ENCODE measurements at places on chromosomes 2 and 18. TPM values are rescaled to one million over a fixed set of nuclear protein-coding genes. Genes with fewer than 3 reads are reported as not detected.
A peak's percentile ranks its signal among the peaks of the same experiment; 100 is the strongest.

The STAT4 gene
- polyA plus RNA-seq, result 7.6 TPM

DNA sequence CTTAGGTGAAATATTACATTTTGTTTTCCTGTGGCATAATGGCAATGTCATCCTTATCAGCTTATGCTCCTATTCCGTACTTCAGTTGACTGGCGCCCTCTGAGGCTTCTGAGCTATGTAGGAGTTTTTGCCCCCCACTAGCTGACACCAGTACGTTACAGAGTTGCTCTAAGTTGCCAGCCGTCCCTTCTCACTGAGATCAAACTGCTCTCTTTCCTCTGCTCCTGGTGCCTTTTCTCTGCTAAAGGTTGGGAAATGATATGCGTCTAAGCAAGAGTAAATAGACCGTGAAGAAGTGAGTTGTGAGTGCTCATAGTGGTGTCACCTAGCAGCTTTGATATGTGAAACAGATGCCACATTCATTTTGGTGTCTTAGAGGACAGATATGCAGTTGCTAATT is 99.2 kb downstream of the RAPGEF4 start:
- no peak for DNase-seq

GRCh38 chr2:145874466-145874865 is 1354.5 kb upstream of the ZEB2 start:
- DNase-seq, result no peak

The IL36RN gene
- not detected for polyA plus RNA-seq

The CCDC85A gene
- polyA plus RNA-seq, result 1.9 TPM

DNA sequence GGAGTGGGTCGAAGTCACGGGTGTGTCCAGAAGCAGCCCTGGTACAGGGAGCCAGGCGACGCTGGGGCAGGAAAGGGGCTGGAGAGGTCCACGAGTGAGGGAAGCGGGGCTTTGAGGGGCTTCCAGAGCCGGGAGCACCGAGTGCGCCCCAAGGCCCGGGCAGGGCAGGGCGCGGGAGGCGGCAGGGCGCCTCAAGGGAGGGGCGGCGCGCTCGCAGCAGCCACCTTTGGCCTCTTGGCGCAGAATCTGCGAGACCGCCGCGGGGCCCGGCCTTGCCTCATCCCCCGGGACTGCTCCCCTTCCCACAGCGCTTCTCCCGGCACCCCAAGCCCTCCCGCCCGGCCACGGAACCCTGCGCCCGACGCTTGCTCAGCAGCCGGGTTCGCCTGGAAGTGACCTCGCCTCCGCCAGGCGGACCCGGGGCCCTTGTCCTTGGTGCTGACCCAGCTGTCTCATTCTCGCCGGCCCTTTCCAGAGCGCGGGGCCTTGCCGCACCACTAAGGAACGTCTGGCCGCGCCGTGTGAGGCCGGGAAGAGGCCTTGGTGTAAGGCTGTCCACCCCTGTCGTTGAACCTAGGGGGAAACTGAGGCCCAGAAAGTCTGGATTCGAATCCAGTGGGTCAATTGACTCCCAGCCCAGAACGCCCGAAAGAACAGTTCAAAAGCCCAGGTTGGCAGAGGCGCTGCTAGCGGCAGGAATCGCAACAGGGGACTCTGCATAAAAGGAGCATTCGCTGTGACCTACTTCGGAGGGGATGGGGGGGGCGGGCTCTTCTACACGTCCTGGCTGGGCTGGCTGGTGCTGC is 584 bp upstream of the DNER start:
- no peak for DNase-seq

DNA sequence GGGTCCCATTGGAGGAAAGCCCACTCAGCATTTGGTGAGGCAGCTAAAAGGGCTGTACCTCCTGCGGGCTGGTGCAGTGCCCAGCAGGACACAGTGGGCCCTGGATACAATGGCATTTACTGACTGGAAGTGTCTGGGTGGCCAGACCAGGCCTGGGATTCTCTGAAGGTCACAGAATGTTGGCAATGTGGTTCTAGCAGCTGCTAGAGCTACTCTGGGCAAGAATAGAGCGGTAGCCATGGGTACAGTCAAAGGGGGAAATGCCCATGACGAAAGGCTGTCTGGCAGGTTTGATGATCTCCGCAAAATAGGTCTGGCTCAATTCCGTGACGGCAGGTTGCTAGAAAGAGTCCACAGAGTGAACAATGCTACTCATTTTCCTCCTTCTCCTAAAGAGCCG is 241.8 kb downstream of the AFF3 start:
- DNase-seq, result no peak

The SPTBN1 gene
- 240 TPM for polyA plus RNA-seq

The TEKT4 gene
- not detected for polyA plus RNA-seq

GRCh38 chr2:217988014-217988839 is 14.6 kb downstream of the TNS1 start:
- no peak for DNase-seq

The NCKAP5 gene
- polyA plus RNA-seq, result 9.2 TPM

GRCh38 chr2:39517622-39518021 is 80.5 kb upstream of the MAP4K3 start:
- DNase-seq, result no peak

DNA sequence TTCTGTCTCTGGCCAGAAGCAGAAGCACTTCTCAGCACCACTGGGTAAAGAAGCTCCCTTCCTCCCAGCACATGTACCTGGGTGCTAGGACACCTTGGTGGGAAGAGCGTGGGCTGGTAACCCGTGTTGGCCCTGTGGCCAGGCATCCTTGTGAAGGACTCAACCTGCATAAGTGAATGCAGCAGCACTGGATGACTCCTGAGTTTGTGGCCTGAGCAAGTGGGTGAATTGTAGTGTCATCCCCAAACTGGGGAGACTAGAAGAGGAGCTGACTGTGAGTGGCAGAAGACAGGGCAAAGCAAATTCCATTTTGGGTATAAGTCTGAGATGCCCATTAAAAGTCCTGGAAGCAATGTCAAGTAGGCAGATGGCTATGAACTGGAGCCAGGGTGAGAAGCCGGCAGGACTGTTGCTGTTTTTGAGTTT is 63.4 kb downstream of the STAT1 start:
- DNase-seq, result no peak

The TLX2 gene
- 0.23 TPM for polyA plus RNA-seq

DNA sequence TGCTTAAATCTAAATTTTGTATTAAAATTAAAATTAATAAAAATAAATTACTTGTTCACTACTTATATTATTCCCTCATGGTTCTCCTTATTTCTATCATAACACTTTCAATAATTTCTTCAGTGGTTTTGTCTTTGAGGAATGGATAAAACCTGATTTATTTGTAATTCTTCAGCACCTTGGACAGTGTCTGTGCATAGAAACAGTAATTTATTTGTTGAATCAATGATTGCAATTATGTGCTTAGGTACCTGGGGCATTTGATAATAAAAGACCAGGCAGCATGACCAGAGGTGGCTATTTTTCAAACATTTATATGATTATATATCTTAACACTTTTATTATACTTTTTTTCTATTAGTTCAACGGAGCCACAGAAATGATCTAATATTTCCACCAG is 1062.7 kb downstream of the DSC3 start:
- DNase-seq, result peak; percentile 3

DNA sequence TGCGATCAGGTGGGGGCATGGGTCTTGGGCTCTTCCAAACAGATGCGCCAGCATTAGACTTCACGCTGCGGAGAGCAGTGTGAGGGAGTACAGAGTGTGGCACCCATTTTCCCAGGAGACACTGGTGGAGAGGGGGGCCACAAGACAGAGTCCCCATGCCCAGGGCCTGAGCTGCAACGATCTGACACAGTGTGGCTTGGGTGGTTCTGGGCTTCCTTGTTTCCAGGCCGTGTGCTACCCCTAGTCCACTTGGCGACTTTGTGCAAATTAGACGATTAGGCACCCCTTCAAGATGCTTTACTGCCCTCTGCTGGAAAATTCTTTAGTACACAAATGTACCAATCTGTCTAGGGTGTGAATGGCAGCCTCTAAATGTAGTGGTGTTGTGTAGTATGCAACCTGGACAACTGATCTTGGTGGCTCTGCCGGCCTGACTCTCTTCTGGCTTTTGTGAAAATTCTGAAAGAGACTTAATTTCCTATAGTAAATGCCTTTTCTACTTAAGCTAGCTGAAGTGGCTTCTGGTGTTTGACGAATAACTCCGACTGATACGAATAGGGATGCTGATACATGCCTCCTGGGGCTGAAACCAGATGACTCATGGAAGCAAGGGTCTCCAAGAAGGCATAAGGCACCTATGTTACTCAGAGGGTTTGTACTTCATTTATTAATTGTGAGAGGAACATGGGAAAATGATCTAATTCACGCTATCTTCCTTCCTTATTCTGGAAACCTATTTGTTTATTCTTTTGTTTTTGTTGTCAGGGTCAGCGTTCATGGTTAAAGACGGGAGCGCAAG is 92.3 kb upstream of the SMAD2 start:
- no peak for DNase-seq
